ENCODE measurements at places on chromosomes 11 and 22.

GRCh38 chr11:68870470-68870869 is 28.8 kb upstream of the CPT1A start:
- DNase-seq = no peak

DNA sequence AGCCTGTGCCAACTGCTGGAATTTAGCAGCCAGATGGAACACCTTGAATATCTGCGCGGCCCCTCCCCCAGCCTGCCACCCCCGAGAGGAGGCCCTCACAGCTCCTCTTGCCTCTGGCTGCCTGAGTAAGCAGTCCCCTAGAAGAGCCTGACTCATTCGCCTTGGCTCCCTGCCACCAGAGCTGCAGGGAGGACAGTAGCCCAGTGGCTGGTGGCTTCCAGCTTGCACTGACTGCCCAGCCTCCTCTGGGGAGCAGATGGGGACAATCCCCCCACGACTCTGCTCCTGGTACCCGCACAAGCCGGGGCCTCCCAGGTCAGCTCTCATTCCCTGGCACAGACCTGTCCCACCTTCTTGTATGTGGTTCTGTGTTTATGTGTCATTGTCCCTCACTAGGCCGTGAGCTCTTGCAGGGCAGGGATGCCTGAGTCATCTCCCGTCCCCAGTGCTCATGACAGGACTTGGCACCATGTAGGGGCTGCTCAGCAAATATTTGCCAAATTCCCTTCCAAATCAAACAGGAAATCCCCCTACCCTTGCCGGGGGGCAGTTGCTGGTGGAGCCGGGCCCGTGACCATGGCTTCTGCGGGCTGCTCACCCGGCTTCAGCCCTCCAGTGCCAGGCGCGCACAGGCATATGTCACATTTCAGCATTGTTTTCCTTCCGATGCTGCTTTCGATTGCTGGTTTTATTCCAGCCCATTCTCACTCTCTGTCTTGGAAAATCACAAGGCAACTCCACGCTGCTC is 43.6 kb downstream of the CACNG2 start:
- DNase-seq = peak; percentile 20

DNA sequence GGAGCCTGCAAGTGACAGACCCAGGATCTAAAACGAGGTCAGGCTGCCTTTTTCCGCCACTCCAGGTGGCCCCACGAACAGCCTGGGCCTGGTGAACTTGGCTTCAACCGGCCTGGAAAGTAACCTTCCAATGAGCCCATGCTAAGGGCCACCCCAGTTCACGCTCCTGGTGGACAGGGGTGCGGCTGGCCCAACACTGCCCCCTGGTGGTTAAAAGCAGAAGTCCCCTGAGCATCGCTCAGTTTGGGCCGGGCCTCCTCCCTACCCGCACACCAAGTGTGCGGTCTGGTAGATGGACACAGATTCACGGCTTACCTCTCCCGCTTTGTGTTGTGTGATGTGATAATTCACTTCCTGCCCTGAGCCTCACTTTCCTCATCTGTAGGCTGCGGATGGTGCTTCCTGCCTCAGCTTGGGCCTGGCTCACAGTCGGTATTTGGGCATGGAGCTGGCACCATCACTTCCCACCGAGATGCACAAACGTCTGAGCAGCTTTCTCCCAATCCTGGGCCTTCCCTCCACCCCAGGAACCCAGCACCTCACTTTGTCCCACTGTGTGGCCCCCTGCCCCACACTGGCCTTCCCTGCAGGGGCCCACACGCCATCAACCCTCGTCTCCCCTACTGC is 13.7 kb upstream of the SEC14L3 start:
- DNase-seq = peak; percentile 82

GRCh38 chr11:66448523-66448922 is 9.9 kb upstream of the MRPL11 start:
- DNase-seq = no peak

DNA sequence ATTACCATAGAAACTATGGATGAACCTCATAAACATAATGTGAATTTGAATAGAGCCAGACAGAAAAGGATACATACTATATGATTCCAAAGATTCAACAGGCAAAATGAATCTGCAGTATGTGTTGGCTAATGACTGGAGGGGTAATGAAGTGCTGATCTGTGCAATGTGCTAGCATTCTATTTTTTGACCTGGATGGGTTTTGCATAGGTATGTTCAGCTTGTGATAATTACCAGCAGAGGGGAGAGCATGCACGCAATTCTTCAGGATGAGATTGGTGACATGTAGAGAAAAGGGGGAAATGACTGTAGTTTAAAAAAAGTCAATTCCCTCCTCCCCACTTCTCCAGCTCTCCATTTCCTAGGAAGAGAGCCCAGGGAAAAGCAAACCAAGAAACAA is 618 bp upstream of the CCDC81 start:
- no peak for DNase-seq

GRCh38 chr11:72732329-72732728 is 19.9 kb downstream of the ARAP1 start:
- no peak for DNase-seq

DNA sequence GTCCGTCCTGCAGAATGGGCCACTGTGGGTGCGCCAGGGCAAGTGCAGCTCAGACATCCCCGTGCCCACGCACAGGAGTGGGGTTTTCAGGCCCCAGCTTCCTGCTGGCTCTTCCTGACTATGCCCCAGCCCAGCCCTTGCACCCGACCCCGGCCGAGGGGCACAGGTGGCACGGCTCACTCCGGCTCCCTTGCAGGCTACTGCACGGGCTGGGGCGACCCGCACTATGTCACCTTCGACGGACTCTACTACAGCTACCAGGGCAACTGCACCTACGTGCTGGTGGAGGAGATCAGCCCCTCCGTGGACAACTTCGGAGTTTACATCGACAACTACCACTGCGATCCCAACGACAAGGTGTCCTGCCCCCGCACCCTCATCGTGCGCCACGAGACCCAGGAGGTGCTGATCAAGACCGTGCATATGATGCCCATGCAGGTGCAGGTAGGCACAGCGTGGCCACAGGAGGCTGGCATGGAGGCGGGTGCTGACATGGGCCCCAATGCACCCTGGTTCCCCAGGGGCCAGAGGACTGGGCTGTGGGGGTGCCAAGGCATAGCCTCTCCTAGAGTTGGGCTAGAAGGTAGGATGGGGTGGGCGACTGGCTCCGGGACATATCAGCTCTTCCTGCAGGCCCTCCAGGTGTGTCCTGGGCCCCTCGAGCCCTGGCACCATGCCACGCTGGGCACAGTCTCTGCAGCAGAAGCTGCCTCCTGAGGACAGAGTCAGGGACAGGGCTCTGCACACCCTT is 27.7 kb downstream of the MUC2 start:
- DNase-seq = no peak

DNA sequence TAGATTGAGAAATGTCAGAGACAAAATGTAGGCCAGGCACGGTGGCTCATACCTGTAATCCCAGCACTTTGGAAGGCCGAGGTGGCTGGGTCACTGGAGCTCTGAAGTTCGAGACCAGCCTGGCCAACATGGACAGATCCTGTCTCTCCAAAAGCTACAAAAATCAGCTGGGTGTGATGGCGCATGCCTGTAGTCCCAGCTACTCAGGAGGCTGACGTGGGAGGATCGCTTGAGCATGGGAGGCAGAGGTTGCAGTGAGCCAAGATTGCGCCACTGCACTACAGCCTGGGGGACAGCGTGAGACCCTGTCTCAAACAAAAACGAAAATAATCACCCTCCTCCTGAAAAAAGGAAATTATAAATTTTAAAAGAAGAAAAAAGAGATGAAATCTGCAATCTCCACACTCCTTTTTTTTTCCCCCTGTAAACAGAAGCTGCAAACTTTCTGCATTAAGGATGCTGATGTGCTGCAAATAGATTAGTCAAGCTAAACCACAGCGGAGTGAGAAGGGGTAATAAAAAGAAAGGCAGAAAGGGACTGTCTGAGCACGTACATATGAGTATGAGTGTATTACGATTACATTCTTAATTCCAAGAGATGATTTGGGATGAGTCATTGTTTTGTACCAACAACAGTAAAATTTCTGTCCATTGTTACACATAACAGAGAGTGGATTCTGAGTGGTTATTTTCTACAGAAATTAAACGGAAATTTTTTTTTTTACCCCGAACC is 87.3 kb downstream of the SIK3 start:
- DNase-seq = peak; percentile 86

DNA sequence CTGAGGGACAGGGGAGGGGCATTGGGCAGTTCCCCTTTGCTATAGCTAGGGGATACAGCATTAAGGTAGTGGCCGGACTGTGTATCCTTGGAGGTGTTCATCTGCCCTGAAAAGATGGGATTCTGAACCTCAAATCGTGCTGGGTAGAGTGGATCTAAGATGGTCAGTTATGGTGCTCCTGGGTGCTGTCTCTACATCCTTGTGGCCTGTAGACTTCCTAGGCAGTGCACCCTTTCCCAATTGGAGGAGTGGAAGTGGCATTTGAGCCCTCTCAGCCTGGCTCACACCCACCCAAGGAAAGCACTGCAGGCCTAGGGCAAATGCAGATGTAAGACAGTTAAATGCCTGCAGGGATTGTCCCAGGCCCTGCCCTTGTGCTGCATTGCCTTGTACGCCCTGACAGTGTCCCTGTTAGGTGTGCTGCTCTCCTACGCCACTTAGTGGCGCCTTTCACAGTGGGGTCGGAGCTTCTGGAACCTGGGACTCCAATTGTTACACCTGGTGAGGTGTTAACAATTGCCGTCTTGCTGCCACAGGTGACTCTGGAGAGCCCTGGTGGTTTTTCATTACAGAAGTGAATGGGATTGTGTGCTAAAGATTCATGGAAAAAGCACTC is 35.0 kb downstream of the PPFIBP2 start:
- peak; percentile 16 for DNase-seq

DNA sequence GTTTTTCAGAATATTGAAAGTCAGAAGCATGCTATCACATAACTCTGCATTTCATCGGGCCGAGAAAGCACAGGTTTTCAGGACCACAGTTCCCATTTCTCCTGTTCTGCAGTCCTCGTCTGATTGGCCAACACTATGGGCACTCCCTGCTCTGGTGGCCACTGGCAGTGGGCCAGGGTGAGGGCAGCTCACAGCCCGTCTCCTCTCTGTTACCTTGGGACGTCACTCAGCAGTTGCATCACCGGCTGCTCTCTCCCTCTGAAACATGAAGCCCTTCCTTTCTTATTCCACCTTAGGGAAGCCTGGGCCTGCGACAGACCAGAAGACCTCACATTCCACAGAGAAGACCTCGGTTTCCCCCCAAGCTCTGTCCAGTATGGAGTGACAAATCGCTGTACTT is 11.4 kb upstream of the MICAL3 start:
- no peak for DNase-seq

- no peak for DNase-seq
Measured at GRCh38 chr22:36731916-36732315, 28.4 kb upstream of the CACNG2 start.

DNA sequence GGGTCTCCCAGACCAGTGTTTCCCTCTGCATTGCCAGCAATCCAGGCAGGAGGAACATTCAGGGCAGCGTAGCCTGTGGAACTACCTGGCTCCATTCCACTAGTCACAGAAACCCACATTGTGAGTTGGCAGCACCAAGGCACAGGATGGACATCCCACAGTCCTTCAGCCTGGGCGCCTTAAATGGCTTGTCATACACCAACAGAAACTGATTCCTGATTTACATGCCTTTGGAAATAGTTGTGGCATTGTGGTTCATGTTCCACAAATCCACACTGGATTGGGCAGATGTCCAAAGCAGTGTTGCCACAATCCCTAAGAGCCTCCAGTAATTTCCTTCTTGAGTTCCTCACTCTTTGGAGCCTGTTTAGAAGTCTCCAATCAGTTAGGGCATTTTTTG is 225.6 kb downstream of the BLID start:
- DNase-seq = no peak

GRCh38 chr22:27203276-27203660 is 545.9 kb downstream of the MIAT start:
- no peak for DNase-seq

- no peak for DNase-seq
Measured at GRCh38 chr11:9745411-9746211, 81.7 kb downstream of the SWAP70 start.

- DNase-seq = no peak
Measured at GRCh38 chr11:2881981-2882375, 3.6 kb downstream of the CDKN1C start.

DNA sequence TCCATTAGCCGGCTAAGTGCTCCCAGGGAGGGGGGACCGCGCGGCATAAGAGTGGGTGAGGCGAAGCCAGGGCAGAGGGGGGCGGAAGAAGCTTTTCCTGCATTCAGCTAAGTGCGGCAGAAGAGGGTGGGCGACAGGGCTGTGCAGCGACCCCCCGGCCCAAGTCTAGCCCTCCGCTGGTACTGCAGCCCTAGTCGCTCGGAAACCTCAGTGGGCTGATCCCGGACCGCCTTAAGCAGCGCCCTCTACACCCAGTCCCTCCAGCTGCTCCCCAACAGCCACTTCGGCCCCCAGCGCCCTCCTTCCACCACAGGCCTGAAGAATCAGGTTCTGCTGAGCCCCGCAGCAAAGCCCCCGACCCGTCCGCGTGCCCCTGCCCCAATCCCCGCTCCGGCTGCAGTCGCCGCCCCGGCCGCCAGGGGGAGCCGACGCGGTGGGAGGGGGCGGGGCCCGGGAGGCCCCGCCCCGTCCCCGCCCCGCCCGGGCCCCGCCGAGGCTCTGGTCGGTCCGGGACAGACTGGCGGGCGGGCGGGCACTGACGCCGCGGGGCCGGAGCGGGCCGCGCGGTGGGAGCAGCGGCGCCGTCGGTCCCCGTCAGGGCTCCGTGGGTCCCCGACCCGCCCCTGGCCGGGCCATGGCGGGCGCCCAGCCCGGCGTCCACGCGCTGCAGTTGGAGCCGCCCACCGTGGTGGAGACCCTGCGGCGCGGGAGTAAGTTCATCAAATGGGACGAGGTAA is at the start of gene PLCB3:
TSS of gene PLCB3 (plus strand) at position 515 of the 737 bp plus-strand sequence. CDS start at position 635, 120 bp downstream.
- peak; percentile 75 for DNase-seq

DNA sequence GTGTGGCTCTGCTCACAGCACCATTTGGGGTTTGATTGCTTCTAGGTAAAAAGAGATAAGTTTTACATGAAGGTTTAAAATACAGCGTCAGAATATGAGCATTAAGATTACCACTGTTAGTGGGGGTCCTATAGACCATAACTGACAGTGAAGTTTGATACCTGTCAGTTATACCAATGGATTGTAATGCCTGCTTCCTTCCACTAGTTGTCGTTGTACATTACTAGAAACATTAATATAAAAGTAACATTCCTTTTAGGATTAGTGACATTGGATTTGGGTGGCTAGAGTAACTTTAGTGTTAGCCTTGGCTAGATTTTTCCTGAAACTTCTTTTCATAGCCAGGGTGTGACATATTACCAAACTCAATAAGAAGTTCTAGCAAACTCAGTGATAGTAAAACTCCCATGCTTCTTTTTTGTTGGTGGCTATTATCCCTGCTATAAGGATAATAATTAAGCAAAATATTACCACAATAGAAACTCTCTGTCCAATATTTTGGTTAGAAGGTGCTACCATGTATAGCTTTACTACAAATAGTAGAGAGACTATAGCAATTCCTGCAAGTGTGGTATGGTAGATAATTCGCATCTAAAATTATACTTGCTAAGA is 57.1 kb downstream of the FAM181B start:
- DNase-seq = no peak

DNA sequence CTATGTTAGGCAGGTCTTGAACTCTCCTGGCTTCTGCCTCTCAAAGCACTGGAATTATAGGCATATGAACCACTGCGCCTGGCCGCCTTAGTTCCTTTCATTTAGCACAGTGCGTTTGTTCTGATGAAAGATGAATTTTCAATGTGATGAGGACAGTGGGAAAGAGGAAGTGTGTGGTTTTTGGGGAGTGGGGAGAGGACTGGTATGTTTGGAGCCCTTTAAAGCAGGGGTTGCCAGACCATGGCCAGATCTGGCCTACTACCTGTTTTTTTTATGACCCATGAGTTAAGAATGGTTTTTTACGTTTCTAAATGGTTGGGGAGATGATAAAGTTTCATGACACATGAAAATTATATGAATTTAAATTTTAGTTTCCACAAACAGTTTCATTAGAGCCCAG is 12.5 kb downstream of the ATXN10 start:
- no peak for DNase-seq

Measured in activated CD4-positive, alpha-beta T cell treated with anti-CD3 and anti-CD28 coated beads, Interleukin-2, Interleukin-6, amounts not matched to agents 100 ng/mL and 50 ng/mL, durations not matched to agents 16 hours and 8 hours (primary cell).